ENCODE measurements at places on chromosomes 11 and 22.

DNA sequence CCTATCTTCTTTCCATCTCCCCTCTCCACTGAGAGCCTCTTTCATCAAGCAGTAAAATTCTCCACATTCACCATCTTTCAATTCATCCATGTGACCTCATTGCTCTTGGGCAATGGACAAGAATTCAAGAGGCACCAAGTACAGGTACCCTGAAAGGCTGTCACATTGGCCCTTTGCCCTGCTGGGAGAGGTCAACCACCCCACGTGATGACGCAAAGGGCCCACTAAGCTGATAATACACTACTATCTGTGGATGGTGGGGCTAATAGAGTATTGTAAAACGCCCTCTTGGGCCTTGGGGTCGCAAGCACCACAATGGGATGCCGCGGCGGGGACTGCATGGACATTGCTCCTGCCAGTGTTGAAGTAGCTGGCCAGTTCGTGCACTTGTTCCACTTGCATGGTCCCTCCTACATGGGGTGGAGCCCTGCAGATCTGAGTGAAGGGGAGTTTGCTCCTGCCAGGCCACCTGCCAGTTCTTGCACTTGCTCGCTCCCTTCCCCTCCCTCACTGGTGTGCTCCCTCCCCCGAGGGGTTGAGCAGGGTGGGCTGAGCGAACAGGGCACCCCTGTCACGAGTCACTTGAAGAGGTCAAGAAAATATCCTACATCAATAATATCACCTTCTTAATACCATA is 1578.8 kb upstream of the RAG2 start:
- no peaks in the 10 kb centered on the region for H3K36me3 ChIP-seq
- no peaks in the 10 kb centered on the region for H3K4me1 ChIP-seq
- no peak overlapping the region for H3K4me3 ChIP-seq
- no peak for DNase-seq

GRCh38 chr11:113960702-113961330 is 14.1 kb upstream of the HTR3A start:
- no peak overlapping the region for H3K27ac ChIP-seq
- no peaks in the 10 kb centered on the region for H3K4me1 ChIP-seq
- H3K4me3 ChIP-seq, result no peak overlapping the region
- no peak for DNase-seq
- peaks cover 79% of the 10 kb centered on the region for H3K27me3 ChIP-seq

- H3K4me1 ChIP-seq, result peaks cover 15% of the 10 kb centered on the region
- no peak for DNase-seq
- H3K4me3 ChIP-seq, result no peak overlapping the region
- H3K27me3 ChIP-seq, result no peaks in the 10 kb centered on the region
These were observed 118.3 kb downstream of the WT1 start for GRCh38 chr11:32316858-32317642.

DNA sequence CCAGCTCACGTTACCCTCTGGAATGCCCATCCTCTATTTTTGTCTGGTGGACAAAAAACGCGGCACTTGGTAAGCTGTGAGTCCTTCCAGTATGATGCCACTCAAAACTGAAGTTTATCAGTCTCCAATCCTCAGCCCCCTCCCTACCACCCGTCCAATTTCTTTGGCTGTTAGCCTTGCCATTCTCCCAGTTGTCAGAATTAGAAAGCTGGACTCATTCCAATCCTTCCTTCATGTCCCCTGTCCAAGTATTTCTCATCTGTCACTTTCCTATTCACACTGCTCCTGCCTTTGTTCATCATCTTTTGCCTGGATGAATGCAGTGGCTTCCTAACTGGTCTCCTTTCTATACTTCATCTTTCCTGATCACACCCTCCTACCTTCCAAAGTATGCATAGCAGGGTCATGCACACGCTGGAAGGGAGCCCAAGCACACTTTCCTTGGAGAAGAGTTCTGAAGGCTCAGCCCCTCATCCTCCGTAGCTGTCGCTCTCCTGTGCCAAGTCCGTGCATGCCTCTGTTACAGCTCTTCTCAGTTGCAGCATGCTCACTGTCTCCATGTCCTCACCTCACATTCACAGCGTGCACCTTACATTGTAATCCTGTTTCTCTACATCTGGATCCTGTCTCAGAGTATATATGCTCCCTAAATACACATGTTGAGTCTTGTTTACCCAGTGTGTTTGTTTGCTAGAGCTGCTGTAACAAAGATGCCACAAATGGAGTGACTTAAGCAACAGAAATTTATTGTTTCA is 19.4 kb downstream of the APLP2 start:
- H3K36me3 ChIP-seq, result no peaks in the 10 kb centered on the region
- no peaks in the 10 kb centered on the region for H3K27me3 ChIP-seq
- H3K4me3 ChIP-seq, result no peak overlapping the region
- peaks cover 19% of the 10 kb centered on the region for H3K4me1 ChIP-seq
- no peak overlapping the region for H3K27ac ChIP-seq
- no peak for DNase-seq

- H3K4me1 ChIP-seq, result peaks cover 15% of the 10 kb centered on the region
- DNase-seq, result no peak
- H3K4me3 ChIP-seq, result no peak overlapping the region
- H3K27ac ChIP-seq, result no peak overlapping the region
- no peaks in the 10 kb centered on the region for H3K36me3 ChIP-seq
These were observed 88.6 kb upstream of the RCN1 start for GRCh38 chr11:32002311-32002710.

DNA sequence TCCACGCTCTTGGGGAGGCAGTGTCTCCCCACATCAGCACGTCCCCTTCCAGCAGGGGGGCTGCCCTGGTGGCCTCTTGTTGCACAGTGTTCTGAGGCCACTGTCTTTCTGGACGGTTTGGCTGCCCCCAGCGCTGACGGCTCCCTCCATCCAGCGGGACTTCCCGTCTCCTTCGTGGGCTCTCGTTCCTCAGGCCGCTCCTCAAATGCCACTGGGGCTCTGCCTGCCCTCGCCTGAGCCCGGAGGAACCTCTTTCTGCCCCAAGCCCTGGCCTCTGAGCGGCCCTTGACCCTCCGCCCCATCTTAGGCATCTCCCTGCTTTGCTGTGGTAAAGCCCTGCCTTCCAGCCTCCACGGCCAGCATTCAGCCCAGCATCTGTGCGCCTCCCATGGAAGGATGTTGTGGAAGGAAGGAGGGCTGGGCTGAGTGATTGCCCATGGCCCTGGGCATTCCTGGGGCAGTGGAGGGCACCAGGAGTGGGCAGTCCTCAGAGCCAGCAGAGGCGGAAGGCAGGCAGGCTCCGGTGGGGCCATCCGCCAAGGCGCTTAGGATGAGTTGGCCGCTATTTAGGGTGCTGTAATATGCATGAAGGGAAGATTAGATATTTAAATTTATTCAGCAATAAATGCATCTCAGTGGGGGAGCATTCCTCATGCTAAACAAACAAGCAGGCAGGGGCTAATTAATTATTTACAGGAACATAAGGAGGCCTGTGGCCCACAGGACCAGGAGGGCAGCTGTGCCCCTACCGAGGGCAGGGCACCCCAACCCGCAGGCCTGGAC is 17.8 kb downstream of the OTUB1 start:
- no peak for DNase-seq
- peaks cover 16% of the 10 kb centered on the region for H3K4me1 ChIP-seq
- no peaks in the 10 kb centered on the region for H3K27me3 ChIP-seq
- H3K4me3 ChIP-seq, result no peak overlapping the region

DNA sequence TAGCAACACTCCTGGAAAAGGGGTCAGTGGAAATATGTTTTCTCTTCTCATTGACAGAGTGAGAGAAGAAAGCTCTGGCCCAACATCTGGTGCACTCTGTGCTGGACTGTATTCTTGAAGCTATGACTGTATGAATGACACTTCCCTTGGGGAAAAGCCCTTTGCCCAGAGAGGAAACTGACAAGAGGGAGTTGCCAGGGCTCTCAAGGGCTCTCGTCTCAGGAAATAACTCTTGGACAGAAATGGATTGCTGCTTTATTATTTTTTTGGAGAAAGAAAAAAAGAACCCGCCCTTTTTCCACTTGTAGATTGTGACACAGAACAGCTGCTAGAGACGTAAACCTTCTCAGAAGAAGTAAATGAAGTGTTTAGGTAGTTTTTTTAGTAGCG is 11.4 kb downstream of the ETS1 start:
- no peaks in the 10 kb centered on the region for H3K36me3 ChIP-seq
- H3K4me3 ChIP-seq, result no peak overlapping the region
- no peak for DNase-seq
- H3K4me1 ChIP-seq, result peaks cover 22% of the 10 kb centered on the region

- no peak overlapping the region for H3K4me3 ChIP-seq
- H3K36me3 ChIP-seq, result no peaks in the 10 kb centered on the region
- no peaks in the 10 kb centered on the region for H3K27me3 ChIP-seq
- no peak overlapping the region for H3K27ac ChIP-seq
These were observed 41.1 kb downstream of the BMAL1 start for GRCh38 chr11:13318498-13319295.

GRCh38 chr11:64720640-64721358 is 2.2 kb downstream of the NRXN2 start:
- H3K27ac ChIP-seq, result no peak overlapping the region
- no peaks in the 10 kb centered on the region for H3K36me3 ChIP-seq
- H3K27me3 ChIP-seq, result peaks cover 57% of the 10 kb centered on the region
- DNase-seq, result no peak
- no peak overlapping the region for H3K4me3 ChIP-seq

DNA sequence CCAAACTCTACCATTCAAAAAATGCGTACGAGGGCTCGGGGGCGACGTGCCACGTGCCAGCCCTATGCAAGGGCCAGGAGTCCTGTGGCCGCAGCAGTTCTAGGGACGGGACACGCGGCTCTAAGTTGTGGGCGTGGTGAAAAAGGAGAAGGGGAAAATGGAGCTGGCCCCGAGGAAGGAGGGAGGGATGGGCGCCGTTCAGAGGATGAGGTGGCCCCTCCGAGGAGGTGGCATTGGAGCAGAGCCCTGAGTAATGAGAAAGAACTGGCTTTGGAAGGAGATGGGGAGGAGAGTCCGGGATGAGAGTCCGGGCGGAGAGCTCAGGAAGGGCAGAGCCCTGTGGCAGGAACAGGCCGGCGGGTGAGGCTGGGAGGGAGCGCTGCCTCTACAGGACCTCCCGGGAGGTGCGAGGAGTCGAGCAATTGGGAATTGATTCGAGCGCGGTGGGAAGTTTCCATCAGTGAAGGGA is 21.0 kb downstream of the OTUB1 start:
- peak; percentile 56 for DNase-seq
- no peaks in the 10 kb centered on the region for H3K27me3 ChIP-seq
- no peaks in the 10 kb centered on the region for H3K36me3 ChIP-seq
- H3K4me3 ChIP-seq, result peak overlapping the region; percentile 54
- H3K4me1 ChIP-seq, result peaks cover 7% of the 10 kb centered on the region
- no peak overlapping the region for H3K27ac ChIP-seq

GRCh38 chr11:10181811-10182210 is 112.2 kb downstream of the SBF2 start:
- no peaks in the 10 kb centered on the region for H3K4me1 ChIP-seq
- no peaks in the 10 kb centered on the region for H3K36me3 ChIP-seq
- no peak overlapping the region for H3K4me3 ChIP-seq
- peak; percentile 64 for DNase-seq
- no peaks in the 10 kb centered on the region for H3K27me3 ChIP-seq

- H3K27ac ChIP-seq, result peak overlapping the region; percentile 57
- peak; percentile 97 for DNase-seq
- H3K36me3 ChIP-seq, result no peaks in the 10 kb centered on the region
- H3K4me3 ChIP-seq, result peak overlapping the region; percentile 52
These were observed 14.9 kb downstream of the ADAMTS8 start for GRCh38 chr11:130413405-130414106.

DNA sequence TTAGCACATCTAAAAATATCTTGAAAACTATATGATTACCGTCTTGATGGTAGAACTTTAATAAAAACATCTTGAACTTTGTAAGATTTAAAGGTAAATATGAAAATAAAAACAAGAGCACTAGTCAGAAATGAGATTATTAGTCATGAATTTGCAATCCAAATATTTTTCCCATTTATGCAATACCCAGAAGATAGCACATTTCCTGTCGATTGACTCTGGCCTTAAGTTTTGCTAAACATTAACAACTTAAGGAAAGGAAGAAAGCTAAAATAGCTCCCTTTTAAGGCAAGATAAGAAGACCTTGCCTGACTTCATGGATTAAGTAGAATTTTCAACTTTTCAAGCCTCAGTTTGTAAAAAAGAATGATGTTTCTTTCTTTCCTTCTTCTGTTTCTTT is 1374.7 kb upstream of the RAG2 start:
- H3K4me1 ChIP-seq, result 0 out of 2 replicates have a peak, but pooled peaks cover 6% of the 10 kb centered on the region
- DNase-seq, result peak; percentile 6
- H3K36me3 ChIP-seq, result no peaks in the 10 kb centered on the region
- H3K27me3 ChIP-seq, result no peaks in the 10 kb centered on the region
- H3K4me3 ChIP-seq, result no peak overlapping the region

- H3K27me3 ChIP-seq, result no peaks in the 10 kb centered on the region
- H3K4me3 ChIP-seq, result no peak overlapping the region
- H3K4me1 ChIP-seq, result peaks cover 13% of the 10 kb centered on the region
- 0 out of 2 replicates have a peak, but pooled peaks cover 2% of the 10 kb centered on the region for H3K36me3 ChIP-seq
- H3K27ac ChIP-seq, result no peak overlapping the region
These were observed 3.0 kb upstream of the GTSE1 start for GRCh38 chr22:46293577-46294260.

GRCh38 chr11:70528794-70529580 is 130.7 kb downstream of the CTTN start:
- no peak overlapping the region for H3K4me3 ChIP-seq
- no peaks in the 10 kb centered on the region for H3K36me3 ChIP-seq
- H3K27ac ChIP-seq, result no peak overlapping the region
- no peaks in the 10 kb centered on the region for H3K27me3 ChIP-seq
- no peak for DNase-seq
- H3K4me1 ChIP-seq, result no peaks in the 10 kb centered on the region

- H3K4me1 ChIP-seq, result no peaks in the 10 kb centered on the region
- H3K36me3 ChIP-seq, result no peaks in the 10 kb centered on the region
These were observed 45.2 kb upstream of the EED start for GRCh38 chr11:86199354-86199753.

DNA sequence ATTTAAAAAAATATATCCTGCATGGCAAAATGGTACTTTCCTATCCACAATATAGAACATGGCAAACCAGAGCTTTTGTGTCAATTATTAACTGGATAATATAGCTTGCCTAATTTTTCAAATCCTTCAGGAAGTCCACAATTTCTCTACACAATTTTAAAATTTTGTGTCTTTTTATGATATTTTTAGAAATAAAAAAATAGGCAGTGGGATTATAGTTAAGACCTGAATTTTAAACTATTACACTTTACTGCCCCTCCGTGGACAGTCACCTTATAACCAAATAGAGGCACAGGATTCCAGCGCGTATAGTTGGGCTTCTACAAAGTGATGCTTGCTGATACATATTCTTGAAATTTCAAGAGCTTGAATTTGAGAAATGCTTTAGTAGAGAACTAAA is 2.1 kb upstream of the DMC1 start:
- H3K27me3 ChIP-seq, result no peaks in the 10 kb centered on the region
- no peaks in the 10 kb centered on the region for H3K36me3 ChIP-seq
- DNase-seq, result peak; percentile 61
- H3K4me3 ChIP-seq, result no peak overlapping the region

- DNase-seq, result peak; percentile 8
- no peaks in the 10 kb centered on the region for H3K27me3 ChIP-seq
- no peaks in the 10 kb centered on the region for H3K4me1 ChIP-seq
- H3K4me3 ChIP-seq, result no peak overlapping the region
- no peak overlapping the region for H3K27ac ChIP-seq
- no peaks in the 10 kb centered on the region for H3K36me3 ChIP-seq
These were observed 98.1 kb downstream of the GAB2 start for GRCh38 chr11:78319453-78319955.

Measured in PC-3 (cell line).